Activated CD8-positive, alpha-beta memory T cell treated with anti-CD3 and anti-CD28 coated beads for 24 hours (primary cell): ENCODE measurements at places on chromosomes 2 and 18.

GRCh38 chr2:44886414-44886813 lies 55.1 kb upstream of the SIX3 start:
- DNase-seq: no peak

- no peak for DNase-seq
Observed at GRCh38 chr2:161036926-161037325, 123.3 kb upstream of the TANK start.

DNA sequence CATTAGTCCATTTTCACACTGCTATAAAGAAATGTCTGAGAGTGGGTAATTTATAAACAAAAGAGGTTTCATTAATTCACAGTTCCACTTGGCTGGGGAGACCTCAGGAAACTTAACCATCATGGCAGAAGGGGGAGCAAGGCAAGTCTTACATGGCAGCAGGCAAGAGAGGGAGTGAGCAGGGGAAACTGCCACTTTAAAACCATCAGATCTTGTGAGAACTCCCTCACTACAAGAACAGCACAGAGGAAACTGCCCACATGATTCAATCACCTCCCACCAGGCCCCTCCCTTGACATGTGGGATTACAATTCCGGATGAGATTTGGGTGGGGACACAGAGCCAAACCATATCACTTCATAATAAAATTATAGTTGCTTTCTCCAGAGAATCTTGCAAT lies 365.5 kb upstream of the ID2 start:
- peak; percentile 42 for DNase-seq

- no peak for DNase-seq
Observed at GRCh38 chr2:18194161-18194560, 315.7 kb downstream of the KCNS3 start.

DNA sequence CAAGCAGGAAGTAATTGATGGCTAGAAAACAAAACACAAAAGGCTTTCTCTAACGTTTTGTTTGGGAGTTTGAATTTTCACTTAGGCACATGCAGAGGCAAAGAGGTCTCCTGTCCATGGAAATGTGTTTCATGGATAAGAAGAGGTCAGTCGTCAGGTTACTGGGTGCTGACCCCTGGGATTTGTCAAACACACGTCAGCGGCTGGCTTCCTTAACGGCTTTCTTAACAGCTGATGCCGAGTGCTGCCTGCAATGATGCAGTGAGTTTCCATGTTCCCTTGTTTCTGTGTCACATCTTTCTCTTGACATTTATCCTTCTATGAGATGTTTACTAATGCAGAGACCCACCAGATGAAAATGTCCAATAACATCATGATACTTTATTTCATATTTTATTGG lies 31.7 kb downstream of the GPR39 start:
- no peak for DNase-seq

DNA sequence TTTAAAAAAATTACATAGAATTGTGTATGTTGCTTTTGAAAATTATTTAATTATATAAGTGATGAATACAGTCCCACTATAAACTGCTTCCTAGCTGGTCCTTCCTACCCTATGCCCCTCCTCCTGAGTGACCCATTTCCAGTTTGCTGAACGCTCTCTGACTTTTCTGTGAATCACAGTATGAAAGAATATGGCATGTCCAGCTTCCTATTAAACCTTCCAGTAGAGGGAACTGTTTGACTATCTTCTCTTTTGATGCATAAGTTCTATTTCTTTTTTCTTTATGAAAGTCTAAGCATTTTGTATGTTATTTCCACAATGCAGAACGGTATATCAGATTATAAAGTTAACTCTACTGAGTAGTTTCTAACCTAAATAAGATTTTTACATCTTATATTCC lies 41.3 kb downstream of the PSMG2 start:
- DNase-seq: no peak

GRCh38 chr2:172079416-172079815 lies 5.9 kb upstream of the DLX1 start:
- no peak for DNase-seq

- DNase-seq: no peak
Observed at GRCh38 chr18:49884959-49885358, 71.6 kb upstream of the ACAA2 start.

- no peak for DNase-seq
Observed at GRCh38 chr18:7926526-7926925, 359.4 kb downstream of the PTPRM start.
